ENCODE measurements at places on chromosomes 16 and 17.

DNA sequence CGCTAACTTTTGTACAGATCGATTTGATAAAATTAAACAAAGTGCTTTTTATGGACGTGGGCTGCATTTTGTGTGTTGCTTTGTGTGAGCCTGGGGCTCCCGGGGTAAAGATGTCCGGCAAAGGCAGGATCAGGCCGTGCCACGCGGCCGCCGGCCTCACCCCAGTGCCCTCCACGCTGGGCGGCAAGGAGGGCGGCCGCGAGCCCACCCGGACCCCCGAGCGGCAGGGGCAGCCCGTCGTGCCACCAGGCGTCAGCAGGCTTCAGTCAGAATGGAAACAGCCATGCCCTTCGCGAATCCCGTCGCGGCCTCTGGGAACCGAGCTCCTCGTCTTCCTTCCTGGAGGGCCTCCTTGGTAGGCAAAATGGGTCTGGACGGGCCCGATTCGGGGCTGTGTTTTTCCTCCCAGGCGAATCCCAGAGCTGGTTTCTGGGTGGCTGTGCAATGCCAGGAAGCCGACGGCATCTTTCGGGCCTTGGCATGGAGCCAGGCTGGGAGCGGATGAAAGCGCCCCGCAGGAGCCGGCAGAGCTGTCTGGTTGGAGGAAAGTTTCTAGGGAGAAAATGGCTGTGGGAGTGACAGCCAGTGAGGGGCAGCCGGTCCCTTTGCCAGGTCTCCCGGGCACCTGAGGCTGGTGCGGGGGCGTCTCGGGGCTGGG is 5.5 kb downstream of the SOX8 start:
- no peak for DNase-seq

GRCh38 chr17:72560303-72561247 is 439.8 kb downstream of the SOX9 start:
- DNase-seq, result peak; percentile 37

DNA sequence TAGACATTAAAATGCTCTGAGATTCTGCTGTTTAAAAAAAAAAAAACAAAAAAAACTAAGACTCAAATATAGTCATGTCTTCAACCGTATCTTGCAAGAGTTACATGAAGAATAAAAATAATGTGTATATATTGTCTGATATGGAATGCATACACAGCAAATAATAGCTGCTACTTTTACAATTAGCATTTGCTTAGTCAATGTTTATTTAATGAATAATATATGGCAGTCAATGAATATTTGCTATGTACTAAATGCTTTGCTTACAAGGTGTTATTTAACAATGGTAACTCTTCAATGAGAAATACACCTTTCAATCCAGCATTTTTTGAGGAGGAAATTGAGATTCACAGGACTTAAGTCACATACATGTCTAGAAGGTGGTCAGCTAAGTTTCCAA is 718.8 kb upstream of the SOX9 start:
- no peak for DNase-seq

- no peak for DNase-seq
These were observed 39.3 kb downstream of the MSI2 start for GRCh38 chr17:57295526-57296023.

DNA sequence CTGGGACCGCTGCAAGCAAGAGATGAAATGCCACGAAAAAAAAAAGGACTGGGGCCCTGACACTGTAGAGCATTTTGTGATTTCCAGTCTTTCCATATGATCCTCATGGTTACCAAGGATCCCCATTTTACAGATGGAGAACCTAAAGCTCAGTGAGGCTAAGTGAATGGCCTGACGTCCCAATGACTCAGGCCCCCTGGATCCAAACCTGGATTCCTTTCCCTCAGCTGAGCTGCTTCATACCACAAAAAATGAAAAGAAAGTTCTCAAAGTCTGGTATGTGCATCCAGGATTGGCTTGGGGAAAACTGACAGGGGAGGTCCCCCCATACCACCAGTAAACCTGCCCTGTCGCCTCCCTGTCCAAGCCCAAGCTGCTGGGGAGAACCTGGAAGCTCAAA is 80.5 kb downstream of the TEX14 start:
- DNase-seq, result no peak

- DNase-seq, result no peak
These were observed 20.3 kb downstream of the OSBPL7 start for GRCh38 chr17:47801176-47801765.
